Stimulated activated CD4-positive, alpha-beta T cell treated with anti-CD3 and anti-CD28 coated beads, Interleukin-1b, Interleukin-23, amount 100 ng/mL, for 48 hours (primary cell): ENCODE measurements at places on chromosomes 4 and X.
A peak's percentile ranks its signal among the peaks of the same experiment; 100 is the strongest.

- DNase-seq: no peak
These were observed 50.1 kb downstream of the CRLF2 start for GRCh38 chrX:1162119-1162916.

- no peak for DNase-seq
These were observed 1082.0 kb downstream of the RAPGEF2 start for GRCh38 chr4:160184884-160185283.

DNA sequence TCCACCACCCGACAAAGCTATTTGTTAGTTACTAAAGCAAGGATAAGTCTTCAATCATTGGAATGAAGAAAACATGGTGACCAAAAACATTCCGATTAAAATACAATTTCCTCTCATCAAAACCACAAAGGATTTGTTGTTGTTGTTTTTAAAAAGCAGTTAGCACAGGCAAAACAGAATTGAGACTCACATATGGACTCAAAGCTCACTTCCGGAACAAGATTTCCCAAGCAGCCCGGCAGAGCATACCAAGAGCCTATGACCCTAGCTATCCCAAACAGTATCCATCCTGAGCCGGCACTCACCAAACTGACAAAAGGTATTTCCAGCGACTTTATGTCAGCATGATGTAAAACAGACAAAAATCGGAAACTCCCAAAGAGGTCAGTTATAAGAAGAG is 39.9 kb downstream of the ADGRA3 start:
- DNase-seq: no peak

- DNase-seq: peak; percentile 62
These were observed 108.3 kb downstream of the DCTD start for GRCh38 chr4:182808673-182809416.

DNA sequence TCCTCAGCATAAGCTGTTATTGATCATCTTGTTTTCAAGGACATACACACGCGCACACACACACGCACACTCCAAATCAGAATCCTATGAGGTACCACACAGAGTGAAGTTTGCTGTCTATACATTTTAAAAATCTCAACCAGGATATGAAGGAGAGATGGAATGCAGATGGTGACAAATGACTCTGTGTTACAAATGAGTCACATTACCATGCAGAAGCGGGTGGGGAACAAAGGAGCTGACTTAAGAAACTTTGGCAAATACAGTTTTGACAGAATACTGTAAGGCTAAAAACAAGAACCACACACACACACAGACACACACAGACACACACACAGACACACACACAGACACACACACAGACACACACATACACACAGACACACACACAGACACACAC is 81.7 kb downstream of the RELL1 start:
- DNase-seq: no peak

DNA sequence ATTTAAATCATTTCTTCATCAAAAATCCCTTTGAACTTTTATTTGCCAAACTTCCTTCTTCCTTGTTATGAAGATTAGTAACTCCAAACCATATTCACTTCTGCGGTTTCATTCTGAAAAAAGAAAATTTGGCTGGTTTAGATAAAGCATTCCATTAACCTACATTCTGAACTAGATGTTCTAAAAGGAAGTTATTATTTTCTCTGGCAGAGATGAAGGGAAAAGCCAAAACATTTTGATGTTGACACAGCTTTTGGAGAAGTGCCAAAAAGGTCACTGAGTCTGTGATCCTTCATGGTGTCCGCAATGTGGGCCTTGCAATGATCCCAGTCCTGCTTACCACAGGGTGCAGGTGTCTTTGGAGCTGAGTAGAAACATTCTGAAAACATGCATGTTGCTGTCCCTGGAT is 36.0 kb downstream of the CXCL8 start:
- DNase-seq: no peak

DNA sequence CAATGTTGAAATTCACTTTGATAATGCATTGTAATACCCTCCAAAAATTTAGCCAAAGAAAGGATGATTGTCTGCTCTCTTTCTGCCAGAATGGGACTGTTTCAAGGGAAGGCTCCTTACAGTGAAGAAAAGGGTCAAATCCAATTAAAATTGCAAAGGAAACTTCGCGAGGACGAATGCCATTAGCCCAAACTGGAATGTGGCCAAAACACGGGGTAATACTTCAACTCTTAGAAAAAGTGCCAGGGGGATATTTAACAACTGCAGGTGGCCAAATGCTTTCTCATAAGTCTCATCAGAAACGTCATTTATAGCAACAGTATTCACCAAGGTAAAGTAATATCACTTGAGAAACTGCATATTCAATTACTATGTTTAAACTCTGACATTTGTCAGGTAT is 29.0 kb downstream of the NKX3-2 start:
- DNase-seq: no peak

- no peak for DNase-seq
These were observed 3.4 kb upstream of the MRPL1 start for GRCh38 chr4:77859256-77859655.
